ENCODE measurements at places on chromosomes 12 and 14. TPM values are rescaled to one million over a fixed set of nuclear protein-coding genes. Genes with fewer than 3 reads are reported as not detected.

RNU6-8 gene
- polyA plus RNA-seq = not detected

TAS2R30 gene
- polyA plus RNA-seq = not detected

PNMA1 gene
- polyA plus RNA-seq = 47.3 TPM

FOXN4 gene
- 0.07 TPM for polyA plus RNA-seq

CSRP2 gene
- polyA plus RNA-seq = 23.6 TPM

CD4 gene
- polyA plus RNA-seq = not detected

CLEC4A gene
- 0.17 TPM for polyA plus RNA-seq

ACTN1 gene
- 245 TPM for polyA plus RNA-seq
